ENCODE measurements at places on chromosomes 2 and 18.

DNA sequence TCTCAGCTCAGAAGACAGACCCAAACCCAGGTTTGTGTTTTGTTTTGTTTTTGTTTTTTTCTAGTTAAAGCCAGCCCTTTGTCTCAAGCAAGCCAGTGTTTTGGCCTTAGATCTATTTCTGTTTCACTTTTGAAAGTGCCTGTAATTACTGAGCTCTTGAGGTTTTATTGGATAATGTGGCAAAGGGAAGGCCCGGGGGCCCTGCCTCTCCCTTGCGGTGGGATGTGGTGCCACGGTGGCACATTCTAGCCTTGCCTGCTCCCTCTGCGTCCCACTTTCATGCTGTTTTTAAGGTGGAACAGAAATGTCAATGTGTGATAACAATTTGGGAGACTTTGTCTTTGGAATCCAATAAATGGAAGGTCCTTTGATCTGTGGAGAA is 2.5 kb downstream of the HPCAL1 start:
- DNase-seq = no peak

DNA sequence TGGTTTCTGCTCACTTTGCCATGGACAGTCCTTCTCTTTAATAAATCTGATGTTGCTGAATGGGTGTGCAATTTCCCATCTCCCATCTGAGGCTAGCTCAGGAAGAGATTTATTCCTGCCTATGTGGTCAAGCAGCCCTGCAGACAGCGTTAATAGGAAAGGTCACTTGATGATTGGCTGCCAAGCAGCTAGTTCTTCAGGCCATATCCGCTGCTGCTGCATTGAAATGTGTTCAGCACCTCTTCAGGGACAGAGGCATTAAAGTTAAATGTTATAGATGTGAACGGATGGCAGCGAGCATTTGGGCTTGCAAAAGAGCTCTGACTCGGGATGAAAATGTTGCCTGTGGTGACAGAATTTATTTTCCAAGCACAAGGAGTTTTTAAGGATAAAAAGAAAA is 474.2 kb downstream of the PIK3C3 start:
- no peak for DNase-seq

DNA sequence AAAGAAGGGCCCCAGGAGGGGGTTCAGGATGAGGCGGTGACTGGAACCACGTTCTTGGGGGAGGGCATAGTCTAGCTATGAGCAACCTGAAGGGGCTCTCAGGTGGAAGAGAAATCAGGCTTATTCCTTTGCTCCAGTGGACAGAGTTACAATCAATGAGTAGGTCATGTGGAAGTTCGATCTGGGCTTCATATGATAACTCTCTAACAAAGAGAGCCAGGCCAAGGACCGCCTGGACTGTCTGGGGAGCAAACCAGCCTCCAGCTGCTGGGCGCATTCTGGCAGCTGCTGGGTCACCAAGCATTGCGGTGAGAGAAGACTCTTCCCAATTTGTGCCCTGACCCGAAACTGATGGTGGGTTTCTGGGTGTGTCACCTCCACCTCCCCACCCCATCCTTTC is 180.3 kb upstream of the SMAD2 start:
- no peak for DNase-seq

DNA sequence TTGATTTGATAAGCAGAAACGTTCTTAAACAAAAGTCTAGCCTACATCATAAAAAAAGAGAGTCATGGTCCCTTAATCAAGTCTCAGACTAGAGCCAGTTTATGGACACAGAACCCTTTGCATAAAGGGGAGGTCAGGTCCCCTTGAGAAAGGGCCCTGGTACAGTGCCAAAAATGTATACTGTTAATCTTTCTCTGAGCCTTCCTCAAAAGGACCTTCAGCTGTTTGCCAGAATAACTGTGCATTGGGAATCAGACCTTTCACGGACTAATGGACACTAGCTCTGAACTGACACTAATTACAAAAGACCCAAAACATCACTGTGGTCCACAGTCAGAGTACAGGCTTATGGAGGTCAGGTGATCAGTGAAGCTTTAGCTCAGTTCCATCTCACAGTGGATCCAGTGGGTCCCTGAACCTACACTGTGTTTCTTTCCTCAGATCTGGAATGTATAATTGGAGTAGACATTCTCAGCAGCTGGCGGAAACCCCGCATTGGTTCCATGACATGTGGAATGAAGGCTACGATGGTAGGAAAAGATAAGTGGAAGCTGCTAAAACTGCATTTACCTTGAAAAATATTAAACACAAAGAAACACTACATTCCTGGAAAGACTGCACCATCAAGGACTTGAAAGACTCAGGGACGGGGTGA is 151.4 kb downstream of the TMEFF2 start:
- no peak for DNase-seq

GRCh38 chr18:49751427-49752094 is 61.8 kb downstream of the ACAA2 start:
- DNase-seq = peak; percentile 18

DNA sequence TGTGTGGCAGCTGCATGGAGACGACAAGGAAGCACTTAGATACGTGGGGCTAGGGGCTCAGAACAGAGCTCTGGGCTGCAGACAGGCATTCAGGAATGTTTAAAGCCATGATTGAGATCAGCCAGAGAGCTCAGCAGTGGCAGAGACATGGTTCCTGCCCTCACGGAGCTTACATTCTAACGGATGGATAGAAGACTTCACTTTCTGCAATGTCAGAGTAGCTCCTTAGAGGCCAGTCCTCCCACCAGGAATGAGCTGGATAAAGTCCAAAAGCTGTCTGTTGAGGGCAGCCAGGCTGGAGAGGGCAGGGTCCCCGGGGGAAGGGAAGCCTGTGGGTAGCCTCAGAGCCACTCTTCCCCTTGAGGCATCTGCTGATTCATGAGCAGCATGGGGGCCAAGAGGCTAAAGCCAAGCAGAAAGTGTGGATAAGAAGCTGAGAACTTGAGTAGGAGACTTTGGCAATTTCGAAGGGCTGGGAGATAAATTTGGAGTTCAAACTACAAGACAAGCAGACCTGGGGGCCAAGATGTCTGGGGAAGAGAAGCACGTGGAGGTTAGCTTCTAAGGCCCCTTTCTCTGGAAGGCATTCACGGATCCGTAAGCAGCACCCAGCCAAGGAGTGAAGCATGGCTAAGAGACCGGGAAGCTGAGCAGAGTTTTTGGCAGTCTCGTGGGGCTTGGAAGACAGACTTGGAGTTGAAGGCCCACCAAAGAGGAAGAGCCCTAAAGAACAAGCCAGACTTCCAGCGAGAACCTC is 9.7 kb upstream of the CIB4 start:
- no peak for DNase-seq

DNA sequence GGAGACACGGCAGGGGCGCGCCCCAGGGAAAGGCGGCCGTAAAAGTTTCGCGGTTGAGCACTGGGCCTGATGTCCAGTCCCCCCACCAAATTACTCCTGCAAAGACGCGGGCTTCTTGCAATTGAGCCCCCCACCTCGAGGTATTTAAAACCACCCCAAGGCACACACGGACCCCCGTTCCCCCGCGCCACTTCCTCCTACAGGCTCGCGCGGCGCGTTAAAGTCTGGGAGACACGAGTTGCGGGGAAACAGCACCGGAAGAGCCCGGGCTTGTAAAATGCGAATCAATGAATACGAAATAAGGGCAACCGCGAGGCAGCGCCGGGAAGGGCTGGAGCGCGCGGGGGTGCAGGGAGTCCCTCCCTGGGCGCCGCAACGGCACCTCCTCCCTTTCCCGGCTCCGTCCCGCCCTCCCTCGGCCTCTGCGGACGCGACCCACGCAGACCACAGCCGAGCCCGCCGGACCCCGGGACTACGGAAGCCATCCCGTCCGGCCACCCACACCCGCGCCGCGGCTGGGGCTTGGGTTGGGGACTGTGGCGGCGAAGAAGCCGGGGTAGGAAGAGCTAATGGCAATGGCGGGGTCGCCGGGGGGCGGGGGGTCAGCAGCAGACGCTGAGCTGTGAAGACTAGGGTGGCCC is 918 bp upstream of the NETO1 start:
- no peak for DNase-seq

DNA sequence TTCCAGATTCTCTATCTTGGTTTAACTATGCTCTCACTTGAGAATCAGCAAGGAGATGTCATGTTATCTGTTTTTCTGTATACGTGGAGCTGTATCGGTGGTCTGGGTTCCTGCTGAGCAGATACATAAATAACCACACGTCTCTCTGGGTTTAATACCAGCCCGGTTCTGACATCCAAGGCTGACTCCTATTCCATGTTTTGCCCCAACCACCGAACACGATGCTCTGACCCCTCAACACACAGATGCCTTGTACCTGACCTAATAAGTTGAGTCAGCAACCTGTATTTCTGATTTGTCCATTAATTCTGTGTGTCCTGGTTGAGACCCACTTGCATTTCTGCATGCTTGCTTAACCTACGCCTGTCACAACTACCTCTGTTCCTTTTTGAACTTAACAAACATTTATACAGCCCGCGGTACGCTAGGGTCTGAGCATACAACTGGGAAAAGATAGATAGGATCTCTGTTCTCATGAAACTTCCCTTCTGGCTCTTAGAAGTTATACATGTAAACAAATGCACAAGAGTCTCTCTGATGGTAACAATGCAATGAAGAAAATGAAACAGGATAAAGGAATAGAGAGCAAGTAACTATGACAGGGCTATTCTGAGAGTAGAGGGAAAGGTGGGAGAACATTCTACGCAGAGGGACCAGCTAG is 480.4 kb downstream of the PARD3B start:
- DNase-seq = no peak

- no peak for DNase-seq
These were observed 2.1 kb downstream of the DOCK10 start for GRCh38 chr2:225040142-225040541.

DNA sequence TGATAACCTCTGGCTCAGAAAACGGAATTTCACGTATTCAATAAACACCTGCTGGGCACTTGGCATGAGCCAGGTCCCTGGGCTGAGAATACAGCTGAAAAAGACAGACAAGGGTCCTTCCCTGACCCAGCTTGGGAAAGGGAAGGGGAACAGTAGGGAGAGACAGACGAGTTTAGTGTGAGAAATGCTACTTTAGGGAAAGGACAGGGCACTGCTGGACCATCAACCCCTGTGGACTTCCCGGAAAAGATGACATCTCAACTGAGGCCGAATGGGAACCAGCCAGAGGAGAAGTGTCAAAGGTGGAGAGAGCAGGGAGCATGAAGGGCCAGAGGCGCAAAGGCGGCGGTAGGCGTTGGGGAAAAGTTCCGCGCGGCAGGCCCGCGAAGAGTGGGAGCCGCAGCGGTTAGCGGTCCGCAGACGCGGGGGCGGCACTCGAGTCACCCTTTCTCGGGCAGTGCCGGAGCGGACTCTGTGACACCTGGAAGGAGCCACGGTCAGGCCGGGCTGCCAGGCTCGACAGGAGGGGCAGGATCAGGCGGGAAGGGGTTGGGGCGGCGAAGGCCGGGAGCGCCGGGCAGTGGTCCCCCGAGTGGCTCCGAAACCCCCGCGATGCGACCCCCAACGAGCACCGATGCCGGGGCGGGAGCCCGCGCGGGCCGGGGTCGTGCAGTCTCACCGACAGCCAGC is 519 bp downstream of the TEX261 start:
- DNase-seq = peak; percentile 58

- no peak for DNase-seq
These were observed 20.6 kb downstream of the EFR3B start for GRCh38 chr2:25062511-25062917.

- no peak for DNase-seq
These were observed 18.3 kb upstream of the FAM98A start for GRCh38 chr2:33617401-33617800.

GRCh38 chr2:133988316-133988891 is 265.5 kb upstream of the MGAT5 start:
- DNase-seq = no peak

DNA sequence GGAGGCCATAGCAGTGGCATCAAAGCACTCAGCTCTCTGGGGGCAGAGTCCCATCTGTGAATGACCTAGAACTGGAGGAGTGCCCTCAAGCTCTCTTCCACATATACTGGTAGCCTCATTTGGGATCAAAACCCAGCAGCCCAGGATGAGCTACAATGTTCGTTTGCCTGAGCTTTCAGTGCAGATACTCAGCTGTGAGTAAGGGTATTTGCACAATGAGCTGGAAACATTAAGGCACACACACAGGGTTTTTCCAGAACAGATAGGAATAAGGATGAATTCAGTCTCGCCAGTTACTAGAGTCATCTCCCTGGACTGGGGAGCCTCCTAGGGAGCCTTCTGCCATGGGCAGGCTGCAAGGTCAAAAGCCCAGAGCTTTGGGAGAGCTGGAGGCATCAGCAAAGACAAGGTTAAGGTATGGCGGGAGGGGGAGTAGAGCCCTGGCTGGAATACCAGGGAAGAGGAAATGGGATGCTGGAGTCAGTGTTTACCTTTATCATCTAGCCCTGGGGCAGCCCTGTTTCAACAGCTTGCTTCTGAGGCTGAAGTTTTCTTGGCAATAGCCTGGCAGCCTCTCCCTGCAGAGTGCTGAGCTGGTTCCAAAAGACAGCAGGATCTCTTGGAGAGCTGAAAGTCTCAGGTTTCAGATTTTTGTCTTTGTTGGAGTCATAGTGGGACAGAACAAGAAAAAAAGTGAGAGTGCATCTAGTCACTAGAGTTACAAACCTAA is 187.7 kb downstream of the LOXHD1 start:
- no peak for DNase-seq

- DNase-seq = no peak
These were observed 264.5 kb upstream of the PIK3C3 start for GRCh38 chr18:41690332-41691127.

GRCh38 chr2:46146866-46147502 is 150.2 kb upstream of the EPAS1 start:
- no peak for DNase-seq

DNA sequence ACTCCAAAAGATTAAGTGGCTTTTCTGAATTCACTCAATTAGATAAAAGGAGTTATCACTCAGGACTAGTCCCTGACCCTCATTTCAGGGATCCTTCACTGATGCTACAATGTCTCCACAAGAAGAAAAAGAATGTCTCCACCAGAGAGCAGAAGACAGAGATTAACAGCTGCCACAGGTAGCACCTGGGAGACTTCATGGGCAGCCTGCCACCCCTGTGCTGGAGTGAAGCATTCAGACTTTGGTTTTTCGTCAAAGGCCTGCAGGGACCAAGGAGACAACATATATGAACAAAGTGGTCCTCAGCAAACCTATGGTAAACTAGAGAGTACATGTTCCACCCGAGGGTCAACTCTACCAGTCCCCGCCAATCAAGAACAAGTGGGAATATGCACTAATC is 197.0 kb upstream of the ACVR2A start:
- no peak for DNase-seq

GRCh38 chr2:211359347-211359746 is 802.9 kb downstream of the CPS1 start:
- no peak for DNase-seq

GRCh38 chr2:106189764-106190468 is 4.2 kb downstream of the UXS1 start:
- DNase-seq = no peak

- DNase-seq = no peak
These were observed 83.9 kb upstream of the YWHAQ start for GRCh38 chr2:9714630-9715214.

- no peak for DNase-seq
These were observed 508.4 kb downstream of the ZEB2 start for GRCh38 chr2:144011553-144011952.

DNA sequence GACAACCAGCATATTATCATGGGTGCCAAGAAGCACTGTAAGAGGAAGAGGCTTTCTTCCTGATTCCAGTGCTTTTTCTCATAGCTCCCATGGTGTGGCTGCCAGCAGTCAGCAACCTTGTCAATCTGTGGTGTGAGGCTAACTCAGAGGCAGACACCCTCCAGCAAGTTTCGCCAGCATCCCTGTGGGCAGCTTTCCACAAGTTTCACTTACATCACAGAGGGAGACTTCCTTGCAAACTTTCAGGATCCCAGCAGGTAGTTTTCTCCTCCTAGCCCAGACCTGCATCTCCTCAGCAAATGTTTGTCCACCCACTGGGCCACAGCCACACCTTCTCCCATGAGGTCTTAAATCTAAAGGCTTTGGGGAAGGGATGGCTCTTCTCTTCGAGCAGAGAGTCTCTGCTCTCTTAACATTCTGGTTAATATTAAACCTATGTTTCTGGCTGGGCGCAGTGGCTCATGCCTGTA is 9.1 kb downstream of the DNAH7 start:
- DNase-seq = no peak
